ENCODE measurements at places on chromosomes 6 and 20.

DNA sequence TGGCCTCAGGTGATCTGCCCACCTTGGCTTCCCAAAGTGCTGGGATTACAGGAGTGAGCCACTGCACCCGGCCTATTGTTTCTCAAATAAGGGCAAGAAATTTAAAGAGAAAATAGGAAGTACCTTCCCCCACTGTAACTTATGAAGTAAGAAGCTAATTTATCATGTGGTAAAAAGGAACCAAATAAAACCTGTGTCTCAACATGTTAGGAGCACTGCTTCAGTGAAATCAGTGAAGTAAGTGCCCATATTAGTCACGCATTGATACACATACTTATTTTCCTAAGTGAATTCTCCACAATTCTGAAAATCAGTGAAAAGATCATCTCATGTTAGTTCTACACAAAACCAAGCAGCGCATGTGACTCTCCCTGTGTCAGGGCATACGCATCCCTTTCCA, 14.2 kb upstream of the LPA start:
- DNase-seq: no peak

DNA sequence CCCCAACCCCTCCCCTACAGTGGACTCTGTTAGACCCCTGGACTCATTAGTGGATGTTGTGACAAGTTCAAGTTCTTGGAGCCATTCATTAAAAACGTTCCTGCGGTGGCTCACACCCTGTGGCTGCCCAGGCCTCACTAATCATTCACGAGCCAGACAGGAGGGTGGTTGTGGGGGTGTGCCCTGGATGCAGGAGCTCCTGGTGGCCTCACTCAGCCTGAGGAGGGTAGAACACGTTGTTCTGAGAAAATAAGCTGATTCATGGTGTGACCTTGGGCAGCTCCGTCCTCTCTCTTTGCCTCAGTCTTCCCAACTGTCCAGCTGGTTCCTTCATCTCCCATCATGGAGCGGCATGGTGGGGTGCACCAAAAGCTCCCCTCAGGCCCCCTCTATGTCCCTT, 16.7 kb downstream of the SLC13A3 start:
- DNase-seq: no peak

GRCh38 chr6:77424761-77425160, 38.5 kb downstream of the HTR1B start:
- DNase-seq: no peak

DNA sequence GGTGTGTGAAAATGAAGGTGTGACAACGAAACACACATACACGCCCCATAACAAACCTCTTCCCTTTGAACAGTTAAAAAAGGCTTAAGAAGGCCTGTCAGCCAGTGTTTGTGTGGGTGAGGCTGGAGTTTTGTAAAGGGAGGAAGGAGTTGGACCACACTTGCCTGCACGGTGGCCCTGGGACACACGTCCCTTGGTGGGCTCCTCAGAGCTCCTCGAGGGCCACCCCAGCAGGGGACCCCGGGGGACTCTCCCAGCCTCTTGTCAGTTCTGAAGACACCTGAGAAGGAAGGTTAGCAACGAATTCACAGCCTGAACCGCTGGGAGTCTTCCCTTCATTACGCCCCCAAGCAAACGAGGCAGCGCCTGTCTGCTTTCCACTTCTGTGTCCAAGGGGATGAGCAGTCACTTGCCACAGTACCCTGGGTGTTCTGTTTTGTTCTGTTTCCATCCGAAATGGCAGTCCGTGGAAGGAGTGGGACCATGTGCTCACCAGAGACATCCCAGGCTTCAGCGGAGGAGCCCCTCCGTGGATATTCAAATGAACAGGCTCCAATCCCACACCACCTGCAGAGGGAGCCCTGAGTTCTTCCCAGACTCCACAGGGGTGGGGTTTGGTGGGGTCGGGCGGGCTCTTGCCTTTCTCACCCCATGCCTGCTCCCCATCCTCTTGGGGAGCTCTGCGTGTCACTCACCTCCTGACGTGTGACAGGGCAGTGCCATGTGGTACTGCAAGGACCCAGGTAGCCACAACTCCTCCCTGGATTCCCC, 68.6 kb downstream of the NRN1 start:
- DNase-seq: no peak

- no peak for DNase-seq
Observed at GRCh38 chr6:148830614-148831013, 83.8 kb downstream of the UST start.

- DNase-seq: no peak
Observed at GRCh38 chr20:19457611-19458010, 245.2 kb downstream of the SLC24A3 start.

DNA sequence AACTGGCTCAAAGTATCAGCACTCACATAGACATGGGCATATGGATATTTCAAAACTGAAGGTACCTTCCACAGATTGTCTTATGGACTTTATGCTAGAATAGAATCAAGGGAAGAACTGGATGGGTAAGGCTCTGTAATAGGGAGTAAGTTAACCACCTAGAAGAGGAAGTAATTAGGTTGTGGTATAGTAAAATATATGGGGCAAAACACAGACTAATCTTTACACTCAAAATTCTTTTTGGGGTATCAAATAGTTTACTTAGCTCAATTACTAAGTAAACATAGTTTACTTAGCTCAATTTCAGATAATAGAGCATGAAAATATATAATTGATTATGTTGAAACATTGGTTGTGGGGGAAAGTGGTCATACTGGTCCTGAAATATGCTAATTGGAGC, 94.2 kb upstream of the ATXN1 start:
- DNase-seq: no peak

DNA sequence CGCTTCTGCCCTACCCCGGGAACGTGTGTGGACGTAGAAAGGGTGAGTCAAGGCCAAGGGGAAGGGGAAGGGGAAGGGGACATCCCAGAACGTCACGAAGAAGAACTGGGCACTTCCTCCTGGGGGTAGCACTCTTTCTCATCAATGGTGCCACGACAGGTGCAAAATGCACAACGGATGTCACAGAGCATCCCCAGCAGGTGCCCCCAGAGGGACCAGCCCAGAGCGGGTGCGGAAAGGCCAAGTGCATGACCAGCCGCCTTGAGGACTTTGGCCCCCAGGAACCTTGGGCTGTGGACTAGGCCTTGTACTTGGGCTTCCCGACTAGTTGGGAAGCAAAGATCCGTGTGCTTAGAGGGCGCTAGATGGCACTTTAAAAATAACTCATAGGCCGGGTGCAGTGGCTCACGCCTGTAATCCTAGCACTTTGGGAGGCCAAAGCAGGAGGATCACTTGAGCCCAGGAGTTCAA, 12.1 kb upstream of the SRC start:
- DNase-seq: peak; percentile 93

DNA sequence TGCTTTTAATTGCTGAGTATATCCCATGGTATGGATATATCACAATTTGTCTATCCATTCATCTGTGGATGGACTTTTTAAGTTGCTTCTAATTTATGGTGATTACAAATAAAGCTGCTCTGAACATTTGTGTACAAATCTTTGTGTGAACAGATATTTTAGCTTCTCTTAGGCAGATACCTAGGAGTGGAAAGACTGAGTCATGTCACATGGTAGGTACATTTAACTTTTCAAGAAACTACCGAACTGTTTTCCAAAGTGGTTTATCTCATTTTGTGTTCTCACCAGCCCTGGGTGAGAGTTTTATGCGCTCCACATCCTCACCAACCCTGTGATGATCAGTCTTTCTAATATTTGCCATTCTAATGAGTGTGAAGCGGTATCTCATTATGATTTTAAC, 31.0 kb upstream of the ZNFX1 start:
- no peak for DNase-seq

DNA sequence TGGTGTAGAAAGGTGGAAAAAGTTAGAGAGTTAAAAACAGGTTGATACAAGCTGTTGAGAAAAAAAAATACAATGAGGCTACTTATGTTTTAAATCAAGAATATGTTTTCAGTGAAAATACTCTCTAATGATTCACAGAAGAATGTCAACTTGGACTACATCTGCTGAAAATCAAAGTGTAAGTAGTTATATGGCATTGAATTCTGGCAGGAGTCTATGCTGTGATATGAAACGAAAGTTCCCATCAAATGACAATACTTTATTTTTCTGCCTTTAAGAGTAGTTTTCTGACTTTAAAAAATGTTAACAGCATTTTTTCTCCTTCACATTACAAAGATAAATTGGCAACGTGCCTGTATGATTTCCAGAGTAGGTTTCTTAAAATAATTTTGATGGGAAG, 158.3 kb downstream of the EYA4 start:
- DNase-seq: no peak

DNA sequence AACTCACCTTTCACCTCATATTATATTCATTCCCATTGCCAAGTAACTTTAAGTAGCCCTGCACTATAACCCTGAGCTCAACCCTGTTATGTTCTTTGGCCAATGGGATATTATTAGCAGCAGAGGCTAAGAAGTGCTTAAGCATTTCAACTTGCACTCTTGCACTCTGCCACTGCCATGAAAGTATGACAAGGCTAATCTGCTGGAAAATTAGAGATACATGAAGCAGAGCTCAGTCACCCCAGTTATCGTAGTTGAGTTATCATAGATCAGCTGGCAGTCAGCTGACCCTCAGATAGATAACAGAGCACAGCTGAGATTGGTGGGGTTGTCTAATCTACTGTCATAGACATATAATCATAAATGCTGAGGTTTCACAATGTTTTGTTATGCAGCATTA, 209.4 kb upstream of the RUNX2 start:
- no peak for DNase-seq

DNA sequence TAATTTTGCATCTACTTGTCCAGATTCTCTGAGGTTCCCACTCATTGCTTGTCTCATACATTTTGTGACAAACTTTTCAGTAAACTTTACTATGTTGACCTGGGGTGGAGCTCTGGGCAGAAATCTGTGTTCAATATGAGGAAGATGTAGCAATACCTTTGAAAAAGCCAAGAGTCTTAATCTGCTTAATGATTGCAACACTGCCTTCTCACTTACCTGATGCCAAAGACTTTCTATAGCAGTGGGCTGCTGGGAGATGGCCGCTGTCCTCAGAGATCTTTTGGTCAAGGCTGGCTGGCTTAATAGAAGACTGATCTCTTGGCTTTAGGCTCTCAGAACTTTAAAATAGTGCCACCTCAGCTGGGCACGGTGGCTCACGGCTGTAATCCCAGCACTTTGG, 70.1 kb upstream of the RBM24 start:
- DNase-seq: no peak

DNA sequence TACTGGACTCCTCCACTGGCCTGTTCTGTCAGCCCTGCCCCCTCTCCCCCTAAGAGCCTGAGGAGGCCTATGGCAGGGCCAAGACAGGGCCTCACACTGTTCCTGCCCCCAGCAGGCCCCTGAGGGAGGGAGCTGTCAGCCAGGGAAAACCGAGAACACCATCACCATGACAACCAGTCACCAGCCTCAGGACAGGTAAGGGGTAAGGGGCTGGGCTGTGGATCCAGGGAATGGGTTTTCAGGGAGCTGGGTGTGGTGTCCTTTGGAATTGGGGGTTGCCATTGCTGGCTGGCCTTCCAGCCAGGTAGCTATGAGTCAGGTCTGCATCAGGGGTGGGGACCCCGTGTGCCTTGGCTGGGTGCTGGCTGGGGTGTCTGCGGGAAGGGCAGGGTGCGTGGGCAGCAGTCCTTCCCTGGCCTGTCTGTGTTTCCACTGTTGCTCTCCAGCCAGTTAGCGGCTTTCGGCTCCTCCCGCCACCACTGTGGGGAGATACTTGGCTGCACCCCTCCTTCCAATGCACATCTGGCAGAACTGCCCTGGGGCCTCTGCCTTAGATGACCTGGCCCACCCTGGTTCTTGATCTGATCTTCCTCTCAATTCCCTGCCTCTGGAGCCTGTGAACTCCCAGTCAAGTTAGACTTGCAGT, 3.9 kb downstream of the SLC29A1 start:
- no peak for DNase-seq

GRCh38 chr6:303948-304558, 11.8 kb downstream of the DUSP22 start:
- DNase-seq: no peak

- DNase-seq: no peak
Observed at GRCh38 chr20:1094751-1095150, 23.7 kb upstream of the PSMF1 start.

GRCh38 chr20:17637413-17637780, 44.6 kb downstream of the RRBP1 start:
- no peak for DNase-seq

GRCh38 chr20:34956751-34957472, 1.2 kb downstream of the MYH7B start:
- no peak for DNase-seq

GRCh38 chr20:8860011-8860495, 208.8 kb upstream of the PLCB4 start:
- DNase-seq: no peak

- DNase-seq: peak; percentile 88
Observed at GRCh38 chr6:154928325-154928922, 66.7 kb upstream of the TIAM2 start.

- no peak for DNase-seq
Observed at GRCh38 chr6:143961886-143962878, 45.9 kb downstream of the PLAGL1 start.

- no peak for DNase-seq
Observed at GRCh38 chr6:51542475-51542874, 544.9 kb downstream of the PKHD1 start.

- DNase-seq: no peak
Observed at GRCh38 chr20:46954490-46955038, 59.9 kb downstream of the EYA2 start.

- no peak for DNase-seq
Observed at GRCh38 chr20:43243672-43244269, 54.1 kb upstream of the PTPRT start.

DNA sequence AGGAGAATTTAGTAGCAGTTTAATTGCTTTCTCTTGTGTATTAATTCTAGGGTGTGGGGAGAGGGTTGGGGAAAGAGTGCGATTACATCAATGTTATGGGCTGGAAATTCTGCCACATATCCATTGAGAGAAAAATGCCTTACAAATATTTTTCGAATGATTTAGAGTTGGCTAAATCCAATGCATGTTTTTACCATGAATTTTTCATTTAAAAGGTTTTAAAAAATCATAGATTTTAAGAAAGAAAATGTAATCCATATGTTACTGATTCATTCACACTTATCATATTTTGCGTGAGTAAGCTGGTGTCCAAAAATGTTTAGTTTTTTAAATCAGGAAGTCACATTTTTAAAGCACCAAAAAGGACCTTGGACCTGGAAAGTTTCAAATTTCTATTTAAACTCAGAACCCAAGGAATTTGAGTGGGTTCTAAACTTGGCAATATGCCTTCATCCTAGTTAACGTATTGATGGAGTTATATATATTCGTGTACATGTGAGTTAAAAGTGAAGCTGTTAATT, 627.4 kb upstream of the CITED2 start:
- no peak for DNase-seq

- no peak for DNase-seq
Observed at GRCh38 chr6:166052837-166053236, 114.8 kb downstream of the TBXT start.

All from inflammatory macrophage treated with lipopolysaccharide for 1 hour (primary cell).